ENCODE measurements at places on chromosomes 2 and 18. TPM values are rescaled to one million over a fixed set of nuclear protein-coding genes. Genes with fewer than 3 reads are reported as not detected.

DNA sequence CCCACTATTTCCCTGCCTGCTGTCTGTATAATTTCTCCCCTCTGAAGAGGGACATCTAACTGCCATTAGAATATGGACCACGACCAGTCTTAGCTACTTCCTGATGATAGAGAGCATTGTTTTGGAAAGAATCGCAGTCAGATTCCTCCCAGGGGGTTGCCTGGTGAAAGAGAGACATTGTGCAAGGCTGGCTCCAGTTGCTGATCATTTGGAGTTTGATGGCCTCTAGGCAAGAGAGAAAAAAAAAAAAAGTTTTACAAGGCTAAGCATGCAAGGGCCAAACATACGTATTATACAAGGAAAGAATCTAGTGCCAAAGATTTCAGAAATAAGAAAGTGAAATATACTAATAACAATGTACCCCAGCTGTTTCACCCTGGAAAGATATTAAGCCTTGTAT lies 182.2 kb downstream of the CMPK2 start:
- H3K4me1 ChIP-seq = no peaks in the 10 kb centered on the region
- H3K4me3 ChIP-seq = no peak overlapping the region
- H3K36me3 ChIP-seq = no peaks in the 10 kb centered on the region
- H3K27ac ChIP-seq = no peak overlapping the region
- no peaks in the 10 kb centered on the region for H3K27me3 ChIP-seq

DNA sequence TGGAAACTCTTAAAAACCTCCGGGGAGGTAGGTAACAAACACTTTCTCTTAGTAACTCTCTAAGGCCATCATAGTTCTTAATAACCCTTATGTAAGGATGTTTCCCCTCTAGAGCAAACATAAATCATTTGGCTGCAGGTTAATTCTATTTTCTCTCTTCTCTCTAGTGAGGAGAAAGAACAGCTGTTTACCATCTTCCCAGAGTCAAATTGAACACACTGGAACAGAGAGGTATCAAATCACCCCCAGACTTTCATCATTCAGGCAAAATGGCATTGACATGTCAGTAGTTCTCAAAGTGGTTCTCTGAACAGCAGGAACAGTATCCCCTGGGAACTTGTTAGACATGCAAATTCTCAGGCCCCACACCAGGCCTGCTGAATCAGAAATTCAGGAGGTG lies 240.7 kb downstream of the MEIS1 start:
- H3K27me3 ChIP-seq = no peaks in the 10 kb centered on the region
- H3K36me3 ChIP-seq = no peaks in the 10 kb centered on the region
- no peak overlapping the region for H3K27ac ChIP-seq

Gene SLC9A4
- not detected for total RNA-seq

GRCh38 chr2:132736059-132736458 lies 66.1 kb upstream of the LYPD1 start:
- DNase-seq = no peak
- H3K36me3 ChIP-seq = no peaks in the 10 kb centered on the region
- H3K4me3 ChIP-seq = no peak overlapping the region

Gene NPPC
- not detected for total RNA-seq

Measured in MCF 10A (cell line).